NCI-H69 (cell line): ENCODE measurements at places on chromosomes 6 and 20.

DNA sequence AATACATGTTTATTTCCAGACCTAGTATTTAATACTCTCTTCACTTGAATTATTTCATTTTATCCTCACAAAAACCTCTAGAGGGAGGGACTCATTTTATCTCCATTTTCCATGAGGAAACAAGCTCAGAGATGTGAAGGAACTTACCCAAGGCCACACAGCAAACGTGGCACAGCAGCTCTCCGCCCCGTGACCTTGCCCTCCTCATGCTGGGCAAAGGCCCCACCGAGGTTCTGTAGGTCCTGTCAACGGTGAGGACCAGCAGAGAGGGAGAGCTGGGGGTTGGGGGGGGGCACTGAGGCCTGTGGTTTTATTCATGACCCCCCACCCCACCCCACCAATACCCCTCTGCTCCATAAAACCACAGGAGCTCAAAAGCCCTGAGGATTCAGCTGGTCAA, 40.9 kb upstream of the TLDC2 start:
- no peak for DNase-seq

- peak; percentile 72 for DNase-seq
These were observed 105.9 kb downstream of the KLHL32 start for GRCh38 chr6:97030431-97030830.

DNA sequence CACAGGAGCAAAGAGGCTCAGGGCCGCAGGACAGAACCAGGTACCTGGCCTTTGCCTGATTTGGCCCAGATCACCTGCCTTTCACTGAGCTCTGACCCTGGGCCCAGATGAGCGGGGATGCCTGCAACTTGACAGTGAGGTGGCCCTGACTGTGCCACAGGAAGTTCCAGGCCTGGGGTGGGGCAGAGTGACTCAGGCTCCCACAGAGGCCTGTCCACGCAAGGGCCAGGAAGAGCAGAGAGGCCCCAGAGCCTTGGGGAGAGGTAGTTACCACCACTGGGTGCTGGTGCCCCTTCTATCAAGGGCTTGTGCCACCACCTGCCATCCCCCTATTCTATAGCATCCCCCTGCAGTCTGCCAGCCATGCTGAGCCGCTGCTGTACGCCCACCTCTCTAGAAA, 4.1 kb upstream of the NOL4L start:
- DNase-seq = no peak

- no peak for DNase-seq
These were observed 185.5 kb upstream of the TNFAIP3 start for GRCh38 chr6:137681445-137682009.

DNA sequence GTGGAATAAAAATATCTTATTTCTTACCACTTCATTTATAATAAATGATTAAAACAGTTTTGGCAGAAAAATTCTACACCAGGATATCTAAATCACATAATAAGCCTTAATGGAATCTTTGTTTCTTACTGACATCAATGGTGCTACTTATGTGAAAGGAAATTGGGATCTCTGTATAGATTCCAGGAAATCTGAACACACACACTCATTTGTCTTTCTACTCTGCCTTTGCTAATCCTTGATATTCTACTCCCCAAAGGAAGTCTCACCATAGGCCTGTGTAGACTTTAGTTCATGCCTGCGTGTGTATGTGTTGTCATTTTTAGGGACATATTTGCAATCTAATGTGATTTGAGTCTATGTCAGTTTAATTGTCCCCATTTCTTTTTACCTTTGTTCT, 7.9 kb downstream of the ADGRB3 start:
- no peak for DNase-seq

GRCh38 chr6:12012558-12013306, 620 bp downstream of the HIVEP1 start:
- peak; percentile 91 for DNase-seq

GRCh38 chr20:17654649-17655285, 27.3 kb downstream of the RRBP1 start:
- peak; percentile 22 for DNase-seq

- no peak for DNase-seq
These were observed 93.2 kb downstream of the MYO6 start for GRCh38 chr6:75842191-75842590.

- DNase-seq = no peak
These were observed 13.2 kb upstream of the CST4 start for GRCh38 chr20:23702021-23702420.

GRCh38 chr20:54114109-54114508, 43.7 kb upstream of the BCAS1 start:
- DNase-seq = no peak

GRCh38 chr6:35663447-35664235, 25.1 kb downstream of the FKBP5 start:
- no peak for DNase-seq

GRCh38 chr20:34680586-34681175, 3.8 kb upstream of the PIGU start:
- DNase-seq = no peak

GRCh38 chr6:41428336-41428995, 93.1 kb downstream of the NCR2 start:
- peak; percentile 80 for DNase-seq

DNA sequence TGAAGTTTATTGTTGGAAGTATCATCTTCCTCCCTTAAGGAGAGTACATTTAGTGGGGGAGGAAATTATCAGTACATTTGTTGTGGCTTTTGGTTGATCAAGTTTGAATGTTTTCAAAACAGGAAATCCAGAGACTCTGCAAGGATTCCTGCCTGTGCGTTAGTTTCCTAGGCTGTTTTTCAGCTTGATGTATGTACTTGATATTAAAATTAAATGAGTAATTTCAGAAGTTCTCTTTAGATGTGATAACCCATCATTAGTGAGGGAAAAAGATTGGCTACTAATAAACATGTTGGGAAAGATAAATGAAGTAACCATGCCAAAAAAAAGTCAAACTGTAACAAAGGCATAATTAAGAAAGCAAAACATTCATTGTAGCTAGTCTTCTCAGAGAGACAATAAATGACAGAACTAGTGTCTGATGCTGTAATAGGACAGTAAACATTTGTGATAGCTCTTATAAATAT, 88.0 kb upstream of the TULP1 start:
- peak; percentile 8 for DNase-seq

GRCh38 chr6:136090929-136091328, 159.2 kb downstream of the MTFR2 start:
- no peak for DNase-seq

DNA sequence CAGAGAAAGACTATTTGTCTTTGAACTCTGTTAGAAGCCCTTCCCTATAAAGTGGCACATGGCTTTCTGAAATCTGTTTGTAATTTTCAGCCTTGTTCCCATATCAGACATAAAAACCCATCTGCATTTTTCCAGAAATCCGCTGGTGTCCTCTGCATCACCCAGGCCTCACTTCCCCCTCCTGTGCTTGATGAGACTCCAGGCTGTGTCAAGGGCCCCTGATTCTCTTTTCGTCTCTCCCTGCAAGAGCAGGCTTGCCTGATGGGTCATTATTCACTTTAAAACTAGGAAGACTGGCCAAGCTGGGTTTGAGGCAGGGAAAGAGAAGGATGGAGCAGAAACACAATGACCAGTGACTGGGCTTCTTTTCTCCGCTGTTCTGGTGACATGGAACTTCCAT, 10.6 kb upstream of the PROKR2 start:
- DNase-seq = no peak

DNA sequence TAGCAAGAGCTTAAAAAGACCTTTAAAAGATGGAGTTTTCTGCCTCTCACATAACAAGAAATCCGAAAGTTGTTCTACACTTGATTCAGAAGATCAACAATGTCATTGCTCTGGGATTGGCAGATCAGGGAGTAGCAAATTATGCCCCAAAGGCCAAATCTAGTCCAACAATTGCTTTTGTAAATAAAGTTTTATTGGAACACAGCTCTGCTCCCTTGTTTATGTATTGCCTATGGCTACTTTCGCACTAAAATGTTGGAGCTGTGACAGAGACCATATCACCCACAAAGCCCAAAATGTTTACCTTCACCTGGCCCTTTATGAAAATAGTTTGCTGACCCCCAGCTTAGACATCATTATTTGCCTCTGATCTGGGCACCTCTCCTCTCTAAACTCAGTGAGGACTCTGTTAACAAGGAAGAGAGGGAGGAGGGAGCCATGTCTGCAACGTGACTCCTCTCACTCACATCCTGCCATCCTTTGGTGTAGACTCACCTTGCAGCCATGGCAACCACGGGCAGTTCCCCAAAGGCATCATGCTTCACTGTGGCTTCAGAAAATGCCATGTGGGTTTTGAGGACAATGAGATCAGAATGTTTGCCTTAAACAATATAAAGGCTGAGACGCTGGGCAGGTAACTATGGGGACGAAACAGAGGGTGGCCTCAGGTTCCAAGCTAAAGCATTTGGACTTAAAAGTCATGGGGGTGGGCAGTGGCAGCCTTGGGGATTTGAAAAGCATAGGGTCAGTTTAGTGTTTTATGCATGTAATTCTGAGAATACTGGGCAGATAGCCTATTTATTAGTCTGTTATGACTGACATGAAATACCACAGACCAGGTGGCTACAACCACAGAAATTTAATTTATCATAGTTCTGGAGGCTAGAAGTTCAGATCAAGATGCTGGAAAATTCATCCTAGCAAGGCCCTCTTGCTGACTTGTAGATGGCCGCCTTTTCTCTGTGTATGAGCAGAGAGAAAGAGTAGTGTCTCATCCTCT, 149.7 kb upstream of the TNFAIP3 start:
- DNase-seq = peak; percentile 97

DNA sequence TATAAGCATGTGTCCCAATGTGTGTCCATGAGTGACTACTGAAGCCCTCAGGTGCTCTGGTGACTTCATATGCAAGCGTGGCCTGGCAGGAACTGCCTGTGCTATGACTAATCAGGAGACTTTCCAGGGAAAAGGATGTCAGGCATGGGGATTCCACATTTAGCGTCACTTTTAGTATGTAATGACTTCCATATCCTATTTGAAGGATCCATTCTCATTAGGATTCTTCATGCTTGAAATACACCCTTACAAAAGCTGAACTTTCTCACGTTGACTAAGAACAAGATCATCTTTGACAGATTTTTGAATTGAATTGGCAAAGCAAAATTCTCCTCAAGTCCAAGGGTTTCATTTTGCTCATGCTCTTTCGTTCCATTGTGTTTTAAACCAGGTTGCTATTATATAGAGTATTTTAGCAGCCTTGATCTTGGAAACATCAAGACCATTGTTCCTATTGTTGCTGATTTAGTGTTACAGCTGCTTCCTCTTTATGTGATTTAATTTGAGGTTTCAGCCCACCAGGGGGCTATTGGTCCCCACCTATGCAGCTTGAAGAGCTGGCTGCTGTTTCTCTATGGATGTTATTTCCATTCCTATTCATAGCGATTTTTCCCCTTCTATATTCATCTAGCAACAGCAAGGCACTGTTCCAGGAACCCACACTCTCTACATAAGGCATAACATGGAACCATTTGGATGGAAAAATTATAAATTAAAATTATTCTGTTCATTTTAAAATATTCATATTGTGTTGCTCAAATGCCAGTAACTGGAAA, 418.6 kb downstream of the CDKAL1 start:
- DNase-seq = peak; percentile 98

GRCh38 chr6:135018941-135019340, 35.7 kb downstream of the HBS1L start:
- DNase-seq = no peak

GRCh38 chr20:48266571-48266970, 481.3 kb upstream of the SULF2 start:
- no peak for DNase-seq

- peak; percentile 59 for DNase-seq
These were observed 1.2 kb upstream of the GUCA1A start for GRCh38 chr6:42171813-42172581.

- no peak for DNase-seq
These were observed 53.6 kb upstream of the FRMD1 start for GRCh38 chr6:168132531-168133167.

- DNase-seq = no peak
These were observed 122.3 kb downstream of the CEBPB start for GRCh38 chr20:50312682-50313521.

- DNase-seq = no peak
These were observed 2.9 kb downstream of the CCND3 start for GRCh38 chr6:41938590-41939175.

DNA sequence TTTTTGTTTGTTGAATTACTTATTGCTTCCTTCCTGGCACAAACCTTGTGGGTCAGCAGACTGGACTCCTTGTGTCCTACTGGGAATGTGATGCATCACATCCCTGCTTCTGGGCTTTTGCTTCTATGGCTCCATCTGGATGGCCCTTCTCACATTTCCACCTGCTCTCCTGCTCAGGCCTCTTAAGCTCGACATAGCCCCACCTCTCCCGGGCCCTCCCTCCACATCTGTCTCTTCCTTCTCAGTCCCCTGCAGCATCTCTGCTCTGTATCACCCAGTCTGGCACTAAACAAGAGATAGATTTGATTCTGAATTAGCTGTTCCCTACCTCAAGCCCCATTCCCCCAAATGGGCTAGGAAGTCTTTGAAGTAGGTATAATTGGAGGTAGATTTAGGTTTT, 356.8 kb downstream of the DHX35 start:
- DNase-seq = no peak

- DNase-seq = no peak
These were observed 381.6 kb downstream of the LAMA2 start for GRCh38 chr6:129264480-129265045.

GRCh38 chr6:65979120-65979519, 272.1 kb upstream of the EYS start:
- DNase-seq = no peak

DNA sequence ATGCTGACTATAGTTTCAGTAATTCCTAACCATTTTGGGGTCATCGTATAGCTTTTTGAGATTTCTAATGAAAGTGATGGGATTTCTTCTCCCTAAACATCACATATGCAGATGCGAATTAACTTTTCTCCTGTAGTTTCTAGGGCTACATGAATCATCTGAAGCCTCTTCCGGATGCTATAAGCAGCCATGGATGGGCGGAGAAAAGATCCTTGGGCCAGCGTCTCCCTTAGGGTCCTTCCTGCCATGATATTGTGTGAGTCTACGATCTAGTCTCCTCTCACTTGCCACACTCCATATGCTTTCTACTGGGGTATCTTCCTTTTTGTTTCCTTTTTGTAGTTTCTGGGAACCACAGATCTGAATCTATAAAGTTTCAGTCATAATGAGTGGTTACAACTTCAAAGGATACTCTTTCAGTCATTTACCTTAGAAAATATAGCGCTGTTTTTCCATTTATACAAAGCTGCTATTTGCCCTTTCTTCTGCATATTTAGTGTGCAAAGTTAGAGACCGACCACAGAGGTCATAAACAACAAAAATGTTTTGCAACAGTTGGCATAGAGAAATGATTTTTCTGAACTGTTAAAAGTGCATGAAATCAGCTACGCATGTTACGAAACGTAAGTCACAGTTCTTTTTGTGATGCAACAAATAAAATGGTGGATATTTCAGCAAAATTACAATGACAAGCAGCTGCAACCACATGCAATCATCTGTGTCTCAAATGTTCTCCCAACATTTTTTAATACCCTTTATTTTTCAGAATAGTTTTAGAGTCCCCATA, 396.2 kb upstream of the SLC35B3 start:
- DNase-seq = no peak
